ENCODE measurements at places on chromosomes 1 and 21.

- no peak for DNase-seq
Measured at GRCh38 chr21:35849144-35849543, 211.2 kb downstream of the SETD4 start.

- DNase-seq: no peak
Measured at GRCh38 chr1:177505905-177506590, 335.3 kb downstream of the BRINP2 start.

DNA sequence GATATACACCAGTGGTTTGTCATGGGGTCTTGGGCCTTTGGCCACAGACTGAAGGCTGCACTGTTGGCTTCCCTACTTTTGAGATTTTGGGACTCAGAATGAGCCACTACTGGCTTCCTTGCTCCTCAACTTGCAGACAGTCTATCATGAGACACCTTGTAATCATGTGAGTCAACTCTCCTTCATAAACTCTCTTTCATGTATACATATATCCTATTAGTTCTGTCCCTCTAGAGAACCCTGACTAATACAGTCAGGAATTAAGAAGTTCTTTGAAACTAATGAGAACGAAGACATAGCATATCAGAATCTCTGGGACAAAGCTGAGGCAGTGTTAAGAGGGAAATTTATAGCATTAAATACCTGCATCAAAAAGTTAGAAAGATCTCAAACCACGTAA, 110.8 kb downstream of the SLC5A9 start:
- no peak for DNase-seq

- DNase-seq: no peak
Measured at GRCh38 chr1:170617591-170618330, 46.2 kb upstream of the PRRX1 start.

GRCh38 chr1:222105861-222106260, 364.0 kb upstream of the DUSP10 start:
- no peak for DNase-seq

Measured in stimulated activated CD8-positive, alpha-beta memory T cell treated with anti-CD3 and anti-CD28 coated beads, Interleukin-4, amount 100 ng/mL, for 1 hour (primary cell).